ENCODE measurements at places on chromosomes 5 and 9.

DNA sequence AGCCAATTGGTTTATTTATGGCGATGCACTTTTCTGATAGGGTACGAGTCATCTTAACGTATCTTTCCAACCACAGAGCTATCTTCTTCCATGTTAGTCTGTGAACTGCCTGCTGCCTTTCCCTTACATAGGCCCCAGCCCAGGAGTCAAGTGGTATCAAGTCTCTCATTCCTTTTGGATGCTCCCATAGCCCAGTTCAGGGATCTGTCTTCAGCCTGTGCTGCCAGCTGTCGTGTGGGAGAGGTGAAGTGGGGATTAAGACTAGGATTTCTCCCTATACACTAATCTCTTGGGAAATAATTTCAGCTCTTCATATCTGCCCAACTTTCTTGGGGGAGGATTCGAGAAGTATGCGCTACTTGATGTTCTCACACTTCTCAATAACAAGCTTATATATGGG, 475.7 kb downstream of the EBF1 start:
- DNase-seq, result no peak

GRCh38 chr9:95819636-95820035, 55.9 kb upstream of the ERCC6L2 start:
- peak; percentile 29 for DNase-seq

DNA sequence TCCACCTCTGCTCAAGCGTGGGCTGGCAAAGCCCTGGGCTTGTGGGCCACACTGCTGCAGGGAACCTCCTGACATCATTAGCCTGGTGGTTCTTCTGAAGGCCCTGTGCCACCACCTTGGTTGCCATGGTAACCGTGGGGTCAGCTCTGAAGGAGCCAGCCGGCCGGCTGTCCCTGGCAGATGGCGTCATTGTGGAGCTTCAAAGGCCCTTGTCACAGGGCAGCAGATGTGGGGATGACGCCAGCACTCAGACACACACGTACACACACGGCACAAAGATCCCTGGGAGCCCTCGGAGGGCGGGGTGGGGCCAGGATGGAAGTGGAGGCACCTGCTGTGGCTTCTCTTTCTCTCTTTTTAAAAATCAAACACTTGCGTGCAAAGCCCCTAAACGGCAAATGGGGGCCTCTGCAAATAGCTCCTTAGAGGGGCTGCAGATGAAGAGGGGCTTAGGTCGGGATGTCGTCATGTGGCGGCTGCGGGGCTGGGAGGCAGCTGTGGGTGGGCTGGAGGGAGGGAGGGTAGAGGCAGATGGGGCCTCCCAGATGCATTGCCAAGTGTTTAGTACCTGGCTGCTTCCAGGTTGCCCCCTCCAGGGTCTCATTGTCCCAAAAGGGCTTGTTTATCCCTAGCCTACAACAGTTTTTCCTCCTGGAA, 19.5 kb upstream of the RPL26L1 start:
- peak; percentile 21 for DNase-seq

- DNase-seq, result no peak
Observed at GRCh38 chr5:1515311-1515920, 8.3 kb downstream of the LPCAT1 start.
